ENCODE measurements at places on chromosomes 12 and 14.

GRCh38 chr12:53518381-53518780, 11.1 kb upstream of the NPFF start:
- no peak for DNase-seq

GRCh38 chr12:27176765-27177164, 67.3 kb upstream of the STK38L start:
- peak; percentile 12 for DNase-seq

- DNase-seq, result no peak
Measured at GRCh38 chr12:122995503-122996187, 15.2 kb downstream of the ARL6IP4 start.

GRCh38 chr12:9148926-9149325, 33.2 kb upstream of the A2M start:
- no peak for DNase-seq

GRCh38 chr14:87656315-87656714, 336.7 kb downstream of the GALC start:
- DNase-seq, result no peak

DNA sequence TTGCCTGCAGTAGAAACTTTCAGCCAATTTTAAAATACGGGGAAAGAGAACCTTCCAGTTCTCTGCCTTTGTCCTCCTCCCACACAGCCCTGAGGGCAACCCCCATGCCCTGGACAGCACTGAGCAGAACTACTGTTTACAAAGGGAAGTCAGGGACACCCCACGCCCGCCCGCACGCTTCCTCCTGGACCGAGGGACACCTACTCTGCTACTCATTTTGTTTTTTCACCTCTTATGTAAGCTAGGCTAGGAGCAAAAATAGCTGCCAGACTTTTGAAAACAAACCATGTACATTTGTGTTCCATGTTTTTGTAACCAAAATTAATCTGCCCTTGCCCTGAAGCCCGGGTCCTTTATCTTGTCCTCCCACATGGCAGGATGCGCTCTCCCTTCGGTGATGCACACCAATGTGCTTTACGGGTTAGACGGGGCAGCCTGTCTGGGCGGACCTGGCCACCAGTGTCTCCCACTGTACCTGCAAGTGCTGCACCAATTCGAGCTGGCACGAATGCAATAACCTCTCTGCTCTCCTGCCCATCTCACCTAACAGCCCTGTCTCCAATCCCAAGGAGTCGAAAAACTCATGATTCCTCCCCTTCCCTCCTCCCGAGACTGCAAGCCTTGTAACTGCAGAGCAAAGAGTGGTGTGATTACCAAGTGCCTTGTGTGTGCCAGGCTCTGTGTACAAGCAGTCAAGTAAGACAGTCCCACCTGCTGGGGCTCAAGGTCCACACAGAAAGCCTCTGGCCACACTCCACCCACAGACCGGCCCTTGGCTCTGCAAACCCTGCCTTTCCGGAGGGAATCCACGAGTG, 85.2 kb downstream of the CCDC88C start:
- DNase-seq, result no peak

DNA sequence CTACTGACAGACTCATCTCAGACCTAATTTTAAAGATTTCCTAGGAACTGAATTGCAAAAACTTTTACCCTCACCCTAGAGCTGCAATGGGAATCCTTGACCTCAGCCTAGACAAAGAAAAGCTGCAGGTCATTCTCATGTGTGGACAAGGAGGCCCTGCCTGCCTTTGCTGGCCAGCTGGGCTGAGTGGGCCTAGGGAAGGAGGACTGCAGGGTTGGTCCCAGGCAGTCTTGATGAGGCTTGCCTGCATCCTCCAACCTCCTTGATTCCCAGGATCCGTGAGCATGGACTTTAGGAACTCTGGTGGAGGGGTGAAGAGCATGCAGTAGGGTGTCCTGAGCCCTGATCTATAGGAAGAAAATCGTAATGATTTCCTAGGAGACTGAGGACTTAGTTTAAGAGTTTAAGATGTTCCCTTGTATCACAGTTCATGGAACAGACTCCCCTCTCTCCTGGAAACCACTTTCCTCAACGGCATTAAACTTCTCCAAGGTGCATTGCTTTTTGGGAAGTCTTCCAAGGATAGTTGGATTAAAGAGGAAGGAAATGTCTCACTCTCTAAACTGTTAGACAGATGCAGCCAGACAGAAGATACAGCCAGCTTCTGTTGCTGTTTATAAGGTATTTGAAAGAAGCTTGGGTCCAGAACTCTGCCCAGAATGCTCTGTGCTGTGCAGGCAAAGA, 55.4 kb upstream of the DDX11 start:
- DNase-seq, result no peak

- DNase-seq, result no peak
Measured at GRCh38 chr12:26214121-26214520, 18.7 kb downstream of the SSPN start.

- DNase-seq, result no peak
Measured at GRCh38 chr14:68337279-68337678, 455.6 kb downstream of the ZFP36L1 start.

- no peak for DNase-seq
Measured at GRCh38 chr12:3084742-3085141, 7.6 kb downstream of the TSPAN9 start.

DNA sequence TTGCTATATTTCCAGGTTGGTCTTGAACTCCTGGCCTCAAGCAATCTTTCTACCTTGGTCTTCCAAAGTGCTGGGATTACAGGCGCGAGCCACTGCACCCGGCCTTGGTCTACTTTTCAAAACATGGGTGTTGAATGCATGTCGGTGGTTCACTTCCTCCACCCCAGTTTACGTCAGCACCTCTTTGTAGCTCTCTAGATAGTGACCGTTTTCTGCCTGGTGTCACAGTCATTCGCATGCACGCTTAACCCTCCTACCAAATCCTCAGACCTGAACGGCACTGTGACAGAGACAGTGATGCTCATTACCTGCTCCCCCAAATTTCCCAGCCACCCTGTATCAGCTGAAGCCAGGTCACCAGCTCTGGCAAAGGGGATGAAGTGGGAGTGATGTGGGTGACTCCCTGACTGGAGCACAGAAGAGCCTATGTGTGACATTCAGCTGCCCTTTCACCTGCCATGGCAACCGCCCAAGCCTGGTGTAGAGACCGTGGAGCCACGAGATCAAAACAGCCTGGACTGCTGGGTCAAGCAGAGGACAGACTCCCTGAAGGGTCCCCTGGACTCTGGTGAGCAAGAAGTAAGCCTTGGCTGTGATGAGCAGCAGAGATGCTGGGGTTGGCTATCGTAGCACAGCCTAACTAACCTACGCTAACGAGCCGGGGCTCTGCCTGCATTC, 66.2 kb upstream of the GPR68 start:
- DNase-seq, result no peak

DNA sequence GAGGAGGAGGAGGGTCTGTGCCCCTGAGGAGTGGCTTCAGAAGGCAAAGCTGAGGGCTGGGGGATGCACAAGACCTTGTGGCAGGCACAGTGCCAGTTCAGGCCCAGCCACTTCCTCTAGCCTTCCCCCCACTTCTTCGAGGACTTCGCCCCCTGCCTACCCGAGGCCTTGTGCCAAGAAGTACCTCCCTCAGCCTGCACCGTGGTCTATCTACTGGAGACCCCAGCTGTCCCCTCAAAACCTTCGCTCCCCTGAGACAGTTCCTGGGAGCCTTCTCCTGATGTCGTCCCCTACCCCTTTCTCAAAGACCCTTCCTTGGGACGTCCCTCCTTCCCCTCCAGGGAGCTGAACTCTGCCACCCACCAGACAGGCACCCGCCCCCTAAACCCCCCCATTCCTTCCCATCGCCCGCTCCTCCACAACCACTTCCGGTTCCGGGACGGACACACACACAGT, 604 bp downstream of the ZNF384 start:
- DNase-seq, result no peak

GRCh38 chr12:108846290-108846701, 11.1 kb downstream of the SSH1 start:
- DNase-seq, result no peak

DNA sequence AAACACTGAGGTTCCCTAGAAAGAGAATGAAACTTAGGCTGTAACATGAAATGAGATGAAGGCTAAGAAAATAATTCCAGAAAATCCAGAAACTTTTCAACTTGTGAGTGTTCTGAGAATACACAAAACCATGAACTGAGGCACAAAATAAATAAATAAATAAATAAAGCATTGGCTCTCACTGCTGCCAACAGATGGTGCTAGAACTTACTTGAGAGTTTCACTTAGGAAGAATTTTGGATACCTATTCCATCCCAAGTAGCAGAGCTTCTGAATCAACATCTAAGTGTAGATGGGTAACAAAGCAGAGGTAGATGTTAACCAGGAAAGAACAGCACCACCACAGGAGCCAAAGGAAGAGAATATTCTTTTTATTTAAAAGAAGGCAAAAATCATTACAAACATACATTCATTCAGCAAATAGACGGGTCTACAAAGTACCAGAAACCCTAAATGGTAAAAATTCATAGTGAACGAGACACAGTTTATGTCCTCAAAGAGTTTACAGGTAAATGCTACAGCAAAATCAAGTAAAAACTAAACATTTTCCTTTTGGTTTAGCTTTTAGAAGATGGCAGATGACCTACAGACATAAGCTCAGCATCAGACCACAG, 16.7 kb downstream of the EPS8 start:
- no peak for DNase-seq

DNA sequence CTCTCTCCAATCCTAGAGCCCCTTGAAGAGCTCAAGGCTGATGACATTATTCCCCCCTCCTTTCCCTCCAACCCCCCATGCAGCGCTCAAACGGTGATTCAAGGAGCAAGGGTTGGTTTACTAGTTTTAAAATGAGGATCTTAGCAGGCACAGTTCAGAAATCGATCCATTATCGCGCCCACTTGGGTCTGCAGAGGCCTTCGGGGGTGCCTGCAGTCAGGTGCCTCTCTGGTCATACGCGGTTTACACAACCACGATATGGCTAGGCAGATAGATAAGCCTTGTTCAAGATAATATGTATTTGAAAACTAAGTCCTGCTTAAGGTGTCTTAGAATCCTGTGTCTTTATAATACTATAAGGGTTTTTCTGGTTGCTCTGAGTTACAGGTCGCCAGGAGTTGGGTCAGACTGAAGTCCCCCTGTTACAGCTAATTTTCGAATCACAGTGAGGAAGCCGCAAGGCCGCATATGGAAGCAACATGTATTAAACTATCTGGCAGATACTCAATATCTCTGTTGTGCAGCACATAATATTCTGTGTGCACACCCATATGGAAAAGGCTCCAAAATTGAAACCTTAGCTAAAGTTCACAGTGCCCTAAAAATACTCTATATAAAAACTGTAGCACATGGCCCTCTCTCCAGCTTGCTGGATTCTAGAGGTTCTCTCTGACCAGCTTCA, 10.0 kb downstream of the BHLHE41 start:
- no peak for DNase-seq

- no peak for DNase-seq
Measured at GRCh38 chr12:94327809-94328208, 131.9 kb downstream of the CEP83 start.

- no peak for DNase-seq
Measured at GRCh38 chr14:102279688-102280348, 25.1 kb downstream of the MOK start.

DNA sequence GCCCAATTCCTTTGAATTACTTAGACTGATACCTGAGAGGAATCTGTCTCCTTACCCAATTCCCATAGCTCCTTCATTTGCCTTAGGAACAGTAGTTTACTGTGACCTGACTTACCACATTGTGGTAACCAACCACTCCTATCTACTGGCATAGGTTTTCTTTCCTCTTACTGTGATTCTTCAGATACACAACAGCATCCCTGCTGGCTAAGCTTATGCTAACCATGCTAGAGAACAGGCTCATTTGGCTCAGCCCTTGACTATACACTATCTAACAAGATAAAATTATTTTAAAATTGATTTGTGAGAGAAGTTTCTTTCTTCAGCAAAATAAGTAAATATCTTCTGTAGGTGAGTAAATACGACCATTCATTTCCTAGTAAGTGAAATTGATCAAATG, 320.4 kb upstream of the DDHD1 start:
- no peak for DNase-seq

GRCh38 chr12:106284358-106285105, 18.0 kb upstream of the TCP11L2 start:
- DNase-seq, result no peak

GRCh38 chr12:93426412-93426805, 15.3 kb downstream of the UBE2N start:
- no peak for DNase-seq

- no peak for DNase-seq
Measured at GRCh38 chr12:3086729-3087323, 9.6 kb downstream of the TSPAN9 start.

- no peak for DNase-seq
Measured at GRCh38 chr12:97756066-97756666, 293.6 kb downstream of the RMST start.

DNA sequence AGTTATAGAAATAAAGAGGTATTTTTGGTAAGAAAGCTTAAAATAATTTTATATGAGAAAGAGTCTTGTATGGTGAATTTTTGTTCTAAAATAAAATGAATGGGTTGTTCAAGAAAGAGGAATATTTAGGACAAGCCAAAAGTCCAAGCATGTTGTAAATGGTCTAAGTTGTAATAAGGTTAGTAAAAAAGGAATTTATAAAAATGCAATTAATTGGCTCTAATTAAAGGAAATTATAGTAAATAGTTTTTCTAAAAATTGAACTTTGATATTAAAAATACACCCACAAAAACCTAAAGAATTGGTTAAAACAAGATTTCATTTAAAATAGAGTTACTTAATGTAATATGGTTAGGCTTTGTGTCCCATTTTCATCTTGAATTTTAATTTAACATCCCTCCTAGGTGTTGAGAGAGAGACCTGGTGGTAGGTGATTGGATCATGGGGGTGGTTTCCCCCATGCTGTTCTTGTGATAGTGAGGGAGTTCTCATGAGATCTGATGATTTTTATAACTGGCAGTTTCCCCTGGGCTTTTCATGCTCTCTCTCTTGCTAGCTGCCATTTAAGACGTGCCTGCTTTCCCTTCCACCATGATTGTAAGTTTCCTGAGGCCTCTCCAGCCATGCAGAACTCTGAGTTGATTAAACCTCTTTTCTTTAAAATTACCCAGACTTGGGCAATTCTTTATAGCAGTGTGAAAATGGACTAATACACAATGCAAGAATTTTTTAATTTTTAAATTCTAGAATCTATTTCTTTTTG, 13.0 kb downstream of the SLC22A17 start:
- DNase-seq, result no peak

DNA sequence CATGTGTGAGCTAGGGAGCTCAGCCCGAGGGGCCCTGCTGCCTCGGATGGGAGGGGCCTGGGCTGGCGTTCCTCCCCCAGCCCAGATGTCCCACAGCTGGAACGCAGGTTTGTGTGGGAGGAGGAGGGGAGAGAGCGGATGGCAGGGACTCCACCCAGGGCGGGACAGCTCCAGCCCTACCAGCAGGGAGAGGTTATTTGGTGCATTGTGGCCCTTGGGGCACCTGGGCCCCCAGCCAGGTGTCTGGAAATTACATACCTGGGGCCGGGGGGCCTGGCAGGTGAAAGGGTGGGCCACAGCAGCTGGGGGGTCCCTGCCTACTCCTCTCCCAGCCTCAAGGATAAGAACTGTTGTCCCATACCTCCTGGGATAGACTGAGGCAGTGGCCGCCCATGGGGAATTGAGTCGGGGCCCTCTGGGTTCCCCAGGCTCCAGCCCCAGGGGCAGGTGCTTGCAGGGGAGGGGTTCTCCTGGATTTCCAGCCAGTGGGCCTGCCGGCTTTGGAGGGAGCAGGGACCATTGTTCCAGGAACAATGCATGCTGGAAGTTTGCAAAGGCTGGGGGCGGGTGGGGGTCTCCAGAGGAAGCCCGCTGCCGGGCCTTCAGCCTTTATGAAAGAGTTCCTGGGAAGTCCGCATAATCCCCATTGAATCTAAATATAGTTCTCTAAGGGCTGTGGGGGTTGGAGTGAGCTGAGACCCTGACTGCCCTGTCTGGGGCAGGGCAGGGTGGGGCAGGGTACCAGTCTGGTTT, 1.2 kb downstream of the KIF26A start:
- no peak for DNase-seq

All from stimulated activated CD4-positive, alpha-beta T cell treated with anti-CD3 and anti-CD28 coated beads, Interleukin-12 subunit alpha, Interleukin-12 subunit beta, amount 100 ng/mL, for 4 hours (primary cell).